ENCODE measurements at places on chromosomes 6 and 20.

DNA sequence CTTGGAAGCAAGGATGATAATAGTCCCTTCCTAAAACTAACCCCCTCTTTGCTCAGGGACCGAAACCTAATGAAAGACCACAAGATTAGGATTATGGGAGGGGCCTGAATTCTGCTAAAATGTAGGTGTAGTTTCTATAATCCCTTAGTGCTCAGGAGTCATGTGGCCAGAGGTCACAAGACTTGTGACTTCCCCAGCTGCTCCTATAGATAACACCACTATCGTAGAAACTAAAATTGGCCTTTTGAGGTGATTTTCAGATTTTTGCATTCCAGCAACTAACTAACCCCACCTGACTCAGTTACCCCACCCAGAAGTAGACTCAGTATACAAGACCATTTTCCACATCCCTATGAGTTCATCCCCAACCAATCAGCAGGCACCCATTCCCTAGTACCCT, 42.1 kb downstream of the MDN1 start:
- H3K4me1 ChIP-seq, result peaks cover 6% of the 10 kb centered on the region
- H3K36me3 ChIP-seq, result peaks cover 90% of the 10 kb centered on the region

DNA sequence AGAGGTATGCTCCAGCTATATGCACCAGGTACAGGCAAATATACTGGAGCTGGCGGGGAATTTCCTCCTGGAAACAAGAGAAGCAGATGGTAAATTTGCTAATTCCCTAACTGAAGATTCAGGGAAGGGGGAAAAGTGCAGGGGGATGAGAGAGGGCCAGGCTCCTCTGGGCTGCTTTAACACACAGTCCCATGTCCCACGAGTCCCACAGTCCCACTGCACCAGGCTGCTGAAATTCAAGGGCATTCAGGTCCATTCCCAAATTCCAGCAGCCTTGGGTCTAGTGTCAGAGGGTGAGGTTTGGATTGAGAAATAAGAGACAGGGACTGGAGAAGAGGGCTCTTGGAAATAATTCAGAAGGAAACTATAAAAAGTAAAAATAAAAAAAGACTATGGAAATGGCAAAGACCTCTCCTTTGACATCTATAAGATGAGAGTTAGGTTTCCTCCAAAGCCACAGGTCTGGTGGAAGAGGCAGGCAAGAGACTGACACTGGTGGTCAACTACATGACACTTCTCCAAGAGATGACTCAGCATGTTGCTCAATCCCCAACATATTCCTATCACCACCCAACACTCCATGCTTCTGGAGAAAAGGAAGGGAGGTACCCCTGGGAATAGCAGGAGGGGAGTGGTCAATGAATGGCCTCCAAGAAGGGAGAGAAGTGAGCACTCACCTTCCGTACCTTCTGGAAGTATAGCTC, 69.2 kb downstream of the TRAM2 start:
- DNase-seq, result no peak
- H3K27me3 ChIP-seq, result no peaks in the 10 kb centered on the region
- H3K4me3 ChIP-seq, result no peak overlapping the region
- H3K4me1 ChIP-seq, result peaks cover 23% of the 10 kb centered on the region
- no peak overlapping the region for H3K27ac ChIP-seq

GRCh38 chr6:32956176-32956575, 3.3 kb upstream of the HLA-DMA start:
- peaks cover 20% of the 10 kb centered on the region for H3K4me1 ChIP-seq
- H3K4me3 ChIP-seq, result no peak overlapping the region
- H3K36me3 ChIP-seq, result no peaks in the 10 kb centered on the region

GRCh38 chr6:93021235-93021915, 398.0 kb downstream of the EPHA7 start:
- peaks cover 3% of the 10 kb centered on the region for H3K27me3 ChIP-seq
- no peak overlapping the region for H3K4me3 ChIP-seq
- H3K36me3 ChIP-seq, result peaks cover 9% of the 10 kb centered on the region
- peaks cover 10% of the 10 kb centered on the region for H3K4me1 ChIP-seq

DNA sequence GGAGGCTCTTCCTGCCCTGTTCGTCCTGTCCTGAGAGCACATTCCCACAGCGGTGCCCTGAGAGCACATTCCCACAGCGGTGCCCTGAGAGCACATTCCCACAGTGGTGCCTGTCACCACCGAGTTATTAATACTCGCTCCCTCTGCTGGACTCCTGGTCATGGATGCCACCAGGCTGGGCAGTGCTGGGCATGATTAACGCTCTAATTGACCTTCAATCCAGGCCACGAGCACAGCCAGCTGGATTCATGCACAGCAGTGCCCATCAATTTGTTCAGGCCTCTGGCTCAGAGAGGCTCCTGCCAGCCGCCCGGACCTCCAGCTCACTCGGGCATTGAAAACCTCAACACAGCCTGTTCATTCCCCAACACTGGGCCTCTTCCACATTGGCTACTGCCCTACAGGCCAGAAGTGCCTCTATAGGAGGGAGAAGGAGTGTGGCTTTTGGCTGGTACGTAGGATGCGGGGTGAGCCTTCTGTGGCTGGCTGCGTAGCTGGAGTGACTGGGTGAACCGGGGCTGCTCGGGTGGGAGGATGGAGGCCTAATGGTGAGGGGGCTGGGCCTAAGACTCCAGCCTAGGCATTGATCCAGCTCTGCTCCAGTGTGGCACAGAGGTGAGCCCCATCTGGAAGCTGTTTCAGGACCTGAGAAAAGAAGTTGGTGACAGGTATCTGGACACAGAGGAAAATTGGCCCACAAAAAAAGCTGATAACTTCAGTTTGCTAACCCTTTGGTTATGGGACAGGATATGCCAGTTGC, 9.3 kb downstream of the IP6K3 start:
- H3K36me3 ChIP-seq, result no peaks in the 10 kb centered on the region
- no peaks in the 10 kb centered on the region for H3K4me1 ChIP-seq
- H3K27me3 ChIP-seq, result no peaks in the 10 kb centered on the region
- no peak overlapping the region for H3K27ac ChIP-seq
- no peak for DNase-seq
- no peak overlapping the region for H3K4me3 ChIP-seq

Data from WTC11 (cell line).